ENCODE measurements at places on chromosomes 7 and 10. TPM values are rescaled to one million over a fixed set of nuclear protein-coding genes. Genes with fewer than 3 reads are reported as not detected.

Gene CALN1
- polyA plus RNA-seq: not detected

Gene IFIT1B
- not detected for polyA plus RNA-seq

DNA sequence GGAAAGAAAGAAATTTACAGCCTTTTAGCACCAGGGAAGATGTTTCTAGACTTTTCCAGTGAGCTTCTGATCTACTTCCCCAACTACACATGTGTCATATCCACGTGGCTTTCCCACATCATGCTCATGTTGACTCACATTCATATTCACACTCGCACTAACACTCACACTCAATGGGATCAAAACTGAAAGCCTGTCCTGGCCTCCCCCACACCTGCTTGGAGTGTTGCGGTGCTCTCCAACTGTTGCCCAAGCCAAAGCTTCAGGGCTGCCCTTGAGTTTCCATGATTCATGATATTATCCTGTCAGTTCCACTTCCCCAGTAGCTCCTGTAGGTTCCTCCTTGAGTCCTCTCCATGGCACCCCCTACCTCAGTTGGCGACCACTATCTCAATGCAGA lies 444.4 kb downstream of the GATA3 start:
- DNase-seq: no peak

Gene CBX3
- polyA plus RNA-seq: 73.3 TPM

DNA sequence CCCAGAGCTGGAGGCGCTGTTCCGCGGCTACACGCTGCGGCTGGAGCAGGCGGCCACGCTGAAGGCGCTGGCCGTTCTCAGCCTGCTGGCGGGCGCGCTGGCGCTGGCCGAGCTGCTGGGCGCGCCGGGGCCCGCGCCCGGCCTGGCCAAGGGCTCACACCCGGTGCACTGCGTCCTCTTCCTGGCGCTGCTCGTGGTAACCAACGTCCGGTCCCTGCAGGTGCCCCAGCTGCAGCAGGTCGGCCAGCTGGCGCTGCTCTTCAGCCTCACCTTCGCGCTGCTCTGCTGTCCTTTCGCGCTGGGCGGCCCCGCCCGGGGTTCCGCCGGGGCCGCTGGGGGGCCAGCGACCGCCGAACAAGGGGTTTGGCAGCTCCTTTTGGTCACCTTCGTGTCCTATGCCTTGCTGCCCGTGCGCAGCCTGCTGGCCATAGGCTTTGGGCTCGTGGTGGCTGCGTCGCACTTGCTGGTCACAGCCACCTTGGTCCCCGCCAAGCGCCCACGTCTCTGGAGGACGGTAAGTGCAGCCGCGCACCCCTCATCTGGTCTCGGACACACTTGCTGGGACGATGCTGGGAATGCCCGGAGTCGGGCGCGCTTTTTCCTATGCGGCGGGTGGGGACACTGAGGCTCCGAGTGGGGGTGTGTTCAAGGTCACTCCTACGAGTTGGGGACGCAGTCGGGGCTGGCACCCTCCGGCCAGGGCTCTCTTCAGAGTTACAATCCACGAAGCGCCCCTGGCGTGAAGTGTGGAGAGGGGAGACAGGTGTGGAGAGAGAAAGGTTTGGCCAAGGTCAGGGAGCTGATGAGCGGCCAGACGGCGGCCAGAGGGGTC lies 717 bp downstream of the ADCY1 start:
- DNase-seq: peak; percentile 73

GRCh38 chr7:69773535-69774225 lies 175.4 kb downstream of the AUTS2 start:
- no peak for DNase-seq

DNA sequence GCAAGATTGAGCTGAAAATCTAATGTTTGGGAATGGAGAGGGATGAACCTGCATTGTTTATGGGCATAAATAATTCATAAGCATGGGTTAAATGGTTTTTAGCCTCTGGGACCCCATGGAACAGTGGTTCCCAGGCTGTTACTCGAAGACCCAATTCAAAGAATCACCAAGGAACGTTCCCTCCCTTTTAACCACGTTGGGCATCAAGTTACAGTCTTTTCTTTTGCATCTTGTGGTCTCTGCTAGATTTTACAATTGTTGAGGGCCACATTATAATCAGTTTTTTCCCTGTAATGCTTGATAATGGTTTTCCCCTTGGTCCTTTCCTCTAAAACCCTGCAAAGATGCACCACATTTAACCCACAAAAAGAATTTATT lies 2.5 kb downstream of the CALN1 start:
- no peak for DNase-seq

GRCh38 chr10:80894797-80895467 lies 357.2 kb downstream of the SH2D4B start:
- no peak for DNase-seq

Data from GM23248 (cell line).